Hepatocyte (in vitro differentiated cells): ENCODE measurements at places on chromosomes 12 and 14.

GRCh38 chr12:144650-145284 lies 69.2 kb downstream of the SLC6A12 start:
- H3K27me3 ChIP-seq: no peaks in the 10 kb centered on the region
- H3K27ac ChIP-seq: peak overlapping the region; percentile 77
- H3K4me3 ChIP-seq: no peak overlapping the region
- H3K4me1 ChIP-seq: peaks cover 31% of the 10 kb centered on the region
- no peak for DNase-seq

DNA sequence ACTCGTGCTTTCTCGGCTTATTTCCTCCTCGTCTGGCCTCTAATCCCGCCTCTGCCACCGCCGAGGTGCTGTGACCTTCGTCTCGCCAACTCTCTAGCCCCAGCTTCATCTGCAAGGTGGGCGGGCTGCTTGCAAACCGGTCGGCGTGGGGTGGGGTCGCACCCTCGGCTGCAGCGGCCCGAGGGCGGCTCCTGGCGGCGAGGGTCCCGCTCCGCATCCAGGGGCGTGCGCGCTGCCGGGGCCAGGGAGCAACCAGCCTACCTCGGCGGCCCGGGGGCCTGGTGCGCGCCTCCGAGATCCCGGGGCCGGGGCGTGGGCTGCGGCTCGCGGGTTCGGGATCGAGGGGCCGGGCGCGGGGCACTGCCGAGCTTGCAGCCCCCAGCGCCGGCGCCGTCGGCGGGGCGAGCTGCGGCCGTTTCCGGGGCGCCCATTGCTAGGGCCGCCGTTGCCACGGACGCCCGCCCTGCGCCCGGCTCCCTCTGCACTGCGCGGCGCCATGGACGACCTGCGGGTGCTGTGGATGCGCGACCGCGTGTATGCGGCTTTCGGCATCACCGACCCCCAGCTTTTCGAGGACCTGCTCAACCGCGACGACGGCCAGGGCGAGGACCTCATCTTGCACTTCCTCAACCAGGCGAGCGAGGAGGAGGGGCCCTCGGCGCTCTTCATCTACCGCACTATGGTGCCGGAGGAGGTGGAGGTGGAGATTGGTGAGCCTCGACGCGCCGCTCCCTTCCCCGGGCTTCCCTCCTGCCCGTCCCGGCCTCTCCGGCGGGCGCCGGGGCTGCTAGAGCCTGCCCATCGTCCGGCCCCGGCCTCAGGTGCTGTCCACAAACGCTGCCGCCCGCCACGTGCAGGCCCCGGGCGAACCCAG lies at the start of gene DNAH10:
Gene DNAH10, plus strand, starts transcription at position 461 of the 874 bp plus-strand sequence. Its CDS starts 36 bp downstream, at position 497.
- peak; percentile 72 for DNase-seq
- H3K36me3 ChIP-seq: no peaks in the 10 kb centered on the region
- peaks cover 10% of the 10 kb centered on the region for H3K4me1 ChIP-seq
- peaks cover 3% of the 10 kb centered on the region for H3K27me3 ChIP-seq
- H3K27ac ChIP-seq: no peak within 1 kb of the TSS

- DNase-seq: no peak
- no peaks in the 10 kb centered on the region for H3K27me3 ChIP-seq
- no peak overlapping the region for H3K27ac ChIP-seq
- H3K4me3 ChIP-seq: no peak overlapping the region
Observed at GRCh38 chr14:69673104-69673503, 61.7 kb downstream of the SUSD6 start.

GRCh38 chr12:66885115-66885875 lies 206.4 kb upstream of the GRIP1 start:
- no peaks in the 10 kb centered on the region for H3K4me1 ChIP-seq
- no peak overlapping the region for H3K4me3 ChIP-seq
- no peak for DNase-seq
- H3K27me3 ChIP-seq: no peaks in the 10 kb centered on the region
- no peaks in the 10 kb centered on the region for H3K36me3 ChIP-seq
- no peak overlapping the region for H3K27ac ChIP-seq

GRCh38 chr14:73760598-73761586 lies 46.7 kb upstream of the PNMA1 start:
- no peaks in the 10 kb centered on the region for H3K27me3 ChIP-seq
- H3K36me3 ChIP-seq: no peaks in the 10 kb centered on the region
- H3K4me1 ChIP-seq: peaks cover 69% of the 10 kb centered on the region
- peak overlapping the region; percentile 99 for H3K27ac ChIP-seq
- no peak for DNase-seq
